Stimulated activated CD4-positive, alpha-beta T cell treated with anti-CD3 and anti-CD28 coated beads, TNF-alpha, amount 100 ng/mL, for 24 hours (primary cell): ENCODE measurements at places on chromosomes 6 and 20.
A peak's percentile ranks its signal among the peaks of the same experiment; 100 is the strongest.

DNA sequence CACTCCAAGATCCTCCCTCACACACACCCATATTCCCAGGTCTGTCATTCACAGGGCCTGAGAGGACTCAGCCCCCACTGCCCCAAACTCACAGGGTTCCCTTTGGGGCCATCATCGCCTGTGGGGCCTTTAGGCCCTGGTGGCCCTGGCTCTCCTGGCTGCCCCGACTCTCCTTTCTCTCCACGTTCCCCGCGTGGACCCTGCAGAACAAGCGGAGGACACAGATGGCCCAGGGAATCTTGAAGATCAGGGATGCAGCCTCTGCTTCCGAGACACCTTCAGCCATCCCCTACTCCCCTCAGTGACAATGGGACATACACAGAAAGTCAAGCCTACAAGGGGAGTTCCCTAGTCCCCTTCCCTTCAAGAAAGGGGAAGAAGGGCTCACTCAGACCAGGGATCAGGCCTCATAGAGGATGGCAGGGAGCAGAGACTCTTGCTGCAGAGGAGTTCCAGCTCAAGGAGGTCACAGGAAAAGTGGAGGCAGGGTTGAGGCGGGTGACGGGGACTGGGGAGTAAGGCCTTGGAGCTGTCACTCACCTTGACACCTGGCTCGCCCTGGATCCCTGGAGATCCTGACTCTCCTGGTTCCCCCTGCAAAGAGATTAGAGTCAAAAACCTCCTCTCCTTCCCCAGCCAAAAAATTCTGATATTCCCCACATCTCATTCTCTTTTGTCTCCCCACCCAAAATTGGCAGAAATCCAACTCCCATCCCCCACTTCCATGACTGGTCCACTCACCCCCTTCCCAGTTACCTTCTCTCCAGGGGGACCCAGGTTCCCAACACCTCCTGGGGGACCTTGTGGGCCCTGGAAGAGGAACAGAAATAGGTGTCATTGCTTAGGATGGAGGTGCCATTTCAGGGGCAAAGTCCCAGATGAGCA lies 22.7 kb downstream of the COL11A2 start:
- no peak for DNase-seq

DNA sequence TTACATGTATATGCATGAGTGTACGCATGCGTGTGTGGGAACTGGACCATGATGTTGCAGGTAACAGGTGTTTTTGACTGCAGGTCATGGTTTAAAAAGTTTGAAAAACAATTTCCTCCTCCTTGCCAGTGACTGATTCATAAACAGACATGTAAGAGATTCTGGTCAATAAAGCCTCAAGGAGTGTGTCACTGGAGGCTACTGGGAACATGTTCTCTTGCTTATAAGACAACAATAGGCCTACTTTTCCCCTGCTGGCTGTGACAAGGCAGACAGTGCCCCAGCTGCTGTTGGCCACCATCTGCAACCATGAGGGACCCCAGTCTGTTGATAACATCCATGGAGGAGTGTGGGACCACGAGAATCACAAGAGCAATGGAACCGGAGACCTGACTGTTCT lies 12.7 kb downstream of the LEMD2 start:
- no peak for DNase-seq

DNA sequence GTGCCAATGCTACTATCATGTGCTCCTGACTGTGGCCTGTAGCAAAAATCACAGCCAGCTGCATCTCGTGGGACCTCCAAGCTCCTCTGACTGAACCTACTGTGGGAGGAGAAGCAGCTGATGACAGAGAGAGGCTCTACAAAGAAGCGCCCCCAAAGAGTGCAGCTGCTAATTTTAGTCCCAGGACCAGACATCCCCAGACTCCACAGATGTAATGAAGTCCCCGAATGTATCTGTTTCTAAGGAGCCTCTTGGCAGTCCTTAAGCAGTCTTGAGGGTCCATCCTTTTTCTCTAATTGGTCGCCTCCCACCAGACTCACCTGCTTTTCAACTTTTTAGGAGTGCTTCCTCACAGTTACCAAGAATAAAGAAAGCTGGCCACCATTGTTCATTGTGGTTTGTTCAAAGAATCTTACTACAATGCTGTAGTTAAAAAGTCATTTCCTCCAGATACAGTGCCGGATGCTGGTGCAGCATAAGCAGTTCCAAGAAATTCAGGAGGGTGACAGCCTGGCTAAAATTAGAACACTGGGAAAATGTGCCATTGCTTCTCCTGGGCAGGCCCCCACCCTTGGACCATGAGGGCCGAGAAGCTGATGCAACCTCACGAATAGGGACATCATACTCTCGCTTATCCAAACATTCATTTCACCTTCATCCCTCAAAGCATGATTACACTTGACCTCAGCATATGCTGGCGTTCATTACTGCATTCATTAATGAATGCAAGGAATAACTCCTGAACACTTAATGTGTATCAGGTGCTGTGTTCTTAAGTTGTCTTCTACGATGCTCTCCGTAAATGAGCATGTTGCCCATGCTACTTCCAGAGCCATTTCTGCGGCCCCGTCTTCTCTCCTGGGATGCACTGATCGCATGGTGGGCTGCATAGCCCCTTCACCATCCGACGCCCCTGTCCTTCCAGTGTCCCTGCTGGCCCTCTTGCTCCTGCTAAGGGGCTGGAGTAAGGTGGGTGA lies 66.4 kb downstream of the LY86 start:
- no peak for DNase-seq

- no peak for DNase-seq
Measured at GRCh38 chr20:21387528-21387927, 9.8 kb downstream of the NKX2-4 start.

- no peak for DNase-seq
Measured at GRCh38 chr6:89630488-89630887, 8.1 kb downstream of the LYRM2 start.

- peak; percentile 81 for DNase-seq
Measured at GRCh38 chr6:11353921-11354389, 121.5 kb upstream of the NEDD9 start.

GRCh38 chr20:4603724-4604123 lies 118.0 kb upstream of the PRND start:
- no peak for DNase-seq

DNA sequence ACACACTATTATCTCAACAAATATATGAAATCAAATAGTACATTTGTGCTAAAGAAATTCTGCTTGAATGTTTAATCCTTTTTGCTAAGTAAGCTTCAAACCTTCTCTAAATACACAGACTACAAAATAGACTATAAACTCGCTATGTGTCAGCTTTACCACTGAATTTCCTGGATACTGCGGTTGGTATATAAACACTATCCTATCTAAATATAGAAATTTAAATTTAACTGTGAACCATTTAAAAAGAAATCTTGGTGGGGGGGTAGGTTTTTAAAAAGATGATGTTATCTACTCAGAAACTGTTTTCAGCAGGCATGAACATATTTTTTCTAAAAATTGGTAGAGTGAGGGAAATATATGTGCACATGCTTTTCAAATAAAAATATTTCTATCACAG lies 306.5 kb upstream of the RUNX2 start:
- DNase-seq = no peak

GRCh38 chr6:41428996-41429421 lies 93.6 kb downstream of the NCR2 start:
- DNase-seq = peak; percentile 51

GRCh38 chr20:50520222-50520880 lies 10.2 kb downstream of the PTPN1 start:
- DNase-seq = no peak

DNA sequence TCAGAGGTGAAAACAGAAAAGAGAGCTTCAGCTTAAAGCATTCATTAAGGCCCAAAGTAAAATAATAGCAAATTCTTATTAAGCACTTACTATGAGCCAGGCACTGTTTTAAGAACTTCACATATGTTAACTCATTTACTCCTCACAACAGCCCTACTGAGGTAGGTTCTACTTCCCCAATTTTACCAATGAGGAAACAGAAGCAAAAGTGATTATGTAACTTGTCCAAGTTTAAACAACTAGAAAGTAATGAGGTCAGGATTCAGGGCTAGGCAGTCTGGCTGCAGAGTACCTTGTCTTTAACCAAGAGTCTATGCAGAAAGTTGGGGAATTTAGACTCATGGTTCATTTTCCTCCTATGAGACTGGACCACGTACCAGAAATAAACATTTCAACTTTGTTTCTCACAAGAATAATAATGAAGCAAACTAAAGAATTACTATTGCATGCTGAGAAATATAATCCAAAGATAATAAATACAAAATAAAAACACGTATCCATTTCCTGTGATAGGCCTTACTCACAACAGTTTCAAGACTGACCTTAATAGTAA lies 3.8 kb downstream of the COL21A1 start:
- no peak for DNase-seq

DNA sequence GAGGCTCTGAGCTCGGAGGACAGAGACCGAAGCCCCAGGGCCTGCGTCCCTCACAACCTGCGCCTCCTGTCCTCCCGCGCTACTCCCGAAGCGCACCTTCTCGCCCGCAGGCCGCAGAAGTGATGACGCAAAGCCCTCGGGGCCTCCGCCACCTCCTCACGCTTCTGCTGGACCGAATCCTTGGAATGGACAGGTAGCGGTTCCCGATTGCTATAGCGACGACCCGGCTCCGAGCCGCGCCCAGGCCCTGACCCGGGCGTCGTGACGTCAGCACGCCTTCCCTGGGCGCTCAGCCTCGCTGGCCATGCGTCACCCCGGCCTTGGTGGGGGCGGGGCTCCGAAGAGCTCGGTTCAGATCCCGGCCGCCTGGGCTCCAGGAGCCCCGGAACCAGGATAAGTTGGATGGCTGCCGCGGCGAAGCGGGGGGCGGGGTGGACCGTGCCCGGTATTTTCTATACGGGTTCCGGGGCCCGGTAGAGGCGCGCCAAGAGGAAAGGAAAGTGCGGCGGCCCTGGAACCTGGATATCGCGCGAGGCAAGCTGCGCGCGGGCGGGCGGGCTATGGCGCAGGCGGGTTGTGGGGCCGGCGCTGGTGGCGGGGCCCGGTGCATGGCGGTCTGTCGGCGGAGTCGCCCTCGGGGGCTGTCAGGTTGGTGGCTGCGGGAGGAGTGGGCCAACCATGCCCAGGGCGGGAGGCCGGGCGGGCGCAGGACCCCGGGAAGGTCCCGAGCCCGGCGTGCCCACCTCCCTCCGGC lies at the start of gene ZNF76:
TSS of gene ZNF76 (plus strand) at position 542 of the 754 bp plus-strand sequence. CDS start 21,417 bp downstream, outside the sequence.
- DNase-seq = peak; percentile 87

DNA sequence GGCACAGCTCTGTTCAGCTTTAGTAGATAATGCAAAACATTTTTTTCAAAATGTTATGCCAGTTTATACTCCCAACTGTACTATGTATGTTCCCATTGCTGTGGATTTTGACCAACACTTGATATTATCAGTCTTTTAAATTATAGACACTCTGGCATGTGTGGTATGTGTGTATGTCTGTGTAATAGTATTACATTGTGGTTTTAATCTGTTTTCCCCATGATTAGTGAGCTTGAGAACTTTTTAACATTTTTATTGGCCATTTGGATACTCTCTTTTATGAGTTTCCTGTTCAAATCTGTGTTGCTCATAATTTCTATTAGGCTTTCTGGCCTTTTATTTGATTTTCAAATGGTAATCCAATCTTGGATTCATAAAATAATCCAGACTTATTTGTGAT lies 69.2 kb upstream of the TXNDC5 start:
- DNase-seq = no peak

GRCh38 chr6:36949636-36950035 lies 4.9 kb upstream of the PI16 start:
- no peak for DNase-seq

- no peak for DNase-seq
Measured at GRCh38 chr6:169487579-169488436, 214.0 kb downstream of the WDR27 start.
